Immature natural killer cell (primary cell): ENCODE measurements at places on chromosomes 12 and 14.

- no peak overlapping the region for H3K4me3 ChIP-seq
- DNase-seq = no peak
- no peak overlapping the region for H3K27ac ChIP-seq
- no peaks in the 10 kb centered on the region for H3K4me1 ChIP-seq
- peaks cover 9% of the 10 kb centered on the region for H3K27me3 ChIP-seq
Observed at GRCh38 chr14:59147007-59147406, 41.5 kb upstream of the DAAM1 start.

DNA sequence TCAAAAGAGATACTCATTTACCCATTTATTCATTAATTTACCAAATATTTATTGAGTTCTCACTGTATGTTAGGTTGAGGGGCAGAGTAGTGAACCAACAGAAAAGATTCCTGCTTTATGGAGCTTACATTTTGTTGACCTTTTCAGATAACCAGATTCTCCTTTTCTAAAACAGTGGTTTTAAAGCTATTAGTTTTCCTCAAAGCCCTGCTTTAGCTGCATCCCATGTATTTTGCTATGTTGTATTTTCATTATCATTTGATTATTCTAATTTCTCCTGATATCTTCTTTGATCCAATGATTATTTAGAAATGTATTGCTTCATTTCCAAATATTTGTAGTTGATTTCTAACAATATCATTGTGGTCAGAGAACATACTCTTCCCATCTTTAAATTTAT lies 53.6 kb downstream of the EML1 start:
- DNase-seq = no peak
- H3K4me1 ChIP-seq = no peaks in the 10 kb centered on the region
- no peaks in the 10 kb centered on the region for H3K27me3 ChIP-seq
- no peak overlapping the region for H3K27ac ChIP-seq

DNA sequence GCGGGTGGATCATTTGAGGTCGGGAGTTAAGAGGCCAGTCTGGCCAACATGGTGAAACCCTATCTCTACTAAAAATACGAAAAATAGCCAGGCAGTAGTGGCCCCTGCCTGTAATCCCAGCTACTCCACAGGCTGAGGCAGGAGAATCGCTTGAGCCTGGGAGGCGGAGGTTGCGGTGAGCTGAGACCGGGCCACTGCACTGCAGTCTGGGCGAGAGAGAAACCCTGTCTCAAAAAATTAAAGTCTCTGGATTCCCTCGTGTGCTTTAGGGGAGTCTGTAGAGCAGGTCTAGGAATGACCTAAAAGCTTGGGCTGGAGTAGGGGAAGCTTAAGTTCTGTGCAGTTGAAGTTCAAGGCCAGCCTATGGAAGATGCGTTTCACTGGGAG lies 697 bp upstream of the TULP3 start:
- H3K4me3 ChIP-seq = peak overlapping the region; percentile 100
- H3K27me3 ChIP-seq = peaks cover 5% of the 10 kb centered on the region
- no peaks in the 10 kb centered on the region for H3K36me3 ChIP-seq
- peak overlapping the region; percentile 94 for H3K27ac ChIP-seq
- DNase-seq = no peak

- peaks cover 3% of the 10 kb centered on the region for H3K27me3 ChIP-seq
- no peaks in the 10 kb centered on the region for H3K4me1 ChIP-seq
- no peak for DNase-seq
- no peaks in the 10 kb centered on the region for H3K36me3 ChIP-seq
Observed at GRCh38 chr12:74317078-74317601, 220.5 kb upstream of the ATXN7L3B start.

- peaks cover 14% of the 10 kb centered on the region for H3K27me3 ChIP-seq
- no peak overlapping the region for H3K27ac ChIP-seq
- H3K4me1 ChIP-seq = peaks cover 12% of the 10 kb centered on the region
- no peak overlapping the region for H3K4me3 ChIP-seq
Observed at GRCh38 chr14:105193916-105194782, 13.0 kb upstream of the NUDT14 start.

- no peak overlapping the region for H3K27ac ChIP-seq
- no peaks in the 10 kb centered on the region for H3K27me3 ChIP-seq
- H3K4me1 ChIP-seq = no peaks in the 10 kb centered on the region
- H3K4me3 ChIP-seq = no peak overlapping the region
Observed at GRCh38 chr12:56776654-56777053, 13.5 kb downstream of the HSD17B6 start.

DNA sequence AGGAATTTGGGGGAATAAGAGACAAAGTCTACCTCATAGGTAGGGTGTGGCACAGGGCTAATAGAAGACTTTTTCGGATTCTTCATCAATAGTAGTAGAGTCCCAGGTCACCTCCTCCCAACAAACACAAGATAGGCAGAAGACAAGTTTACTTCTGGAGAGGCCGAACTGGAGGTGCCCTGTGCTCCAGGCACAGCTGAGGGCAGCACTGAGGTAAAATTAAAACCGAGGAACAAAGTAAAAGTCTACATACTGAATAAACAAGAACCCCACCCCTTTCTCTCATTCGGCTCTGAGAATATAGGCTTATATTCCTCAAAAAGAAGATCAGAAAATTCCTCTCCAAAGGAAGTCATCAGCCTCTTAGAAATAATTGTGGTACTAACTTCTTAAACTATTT lies 161.5 kb downstream of the SEC23A start:
- H3K27me3 ChIP-seq = peaks cover 6% of the 10 kb centered on the region
- H3K27ac ChIP-seq = no peak overlapping the region
- no peak for DNase-seq
- no peaks in the 10 kb centered on the region for H3K4me1 ChIP-seq
- no peak overlapping the region for H3K4me3 ChIP-seq

- peaks cover 22% of the 10 kb centered on the region for H3K27me3 ChIP-seq
- H3K4me1 ChIP-seq = peaks cover 50% of the 10 kb centered on the region
- H3K36me3 ChIP-seq = no peaks in the 10 kb centered on the region
- H3K27ac ChIP-seq = peak overlapping the region; percentile 86
- no peak overlapping the region for H3K4me3 ChIP-seq
Observed at GRCh38 chr14:105980224-105980623, 453.8 kb downstream of the TMEM121 start.

GRCh38 chr12:103748002-103748401 lies 93.0 kb downstream of the NT5DC3 start:
- H3K27me3 ChIP-seq = no peaks in the 10 kb centered on the region
- no peaks in the 10 kb centered on the region for H3K4me1 ChIP-seq
- no peak overlapping the region for H3K4me3 ChIP-seq
- no peak overlapping the region for H3K27ac ChIP-seq
- H3K36me3 ChIP-seq = no peaks in the 10 kb centered on the region

- H3K27ac ChIP-seq = peak overlapping the region; percentile 6
- H3K36me3 ChIP-seq = peaks cover 4% of the 10 kb centered on the region
- H3K27me3 ChIP-seq = peaks cover 1% of the 10 kb centered on the region
- no peak for DNase-seq
- peaks cover 71% of the 10 kb centered on the region for H3K4me1 ChIP-seq
- H3K4me3 ChIP-seq = no peak overlapping the region
Observed at GRCh38 chr12:765840-766239, 13.5 kb downstream of the WNK1 start.

- H3K36me3 ChIP-seq = no peaks in the 10 kb centered on the region
- H3K4me3 ChIP-seq = no peak overlapping the region
- DNase-seq = no peak
- H3K4me1 ChIP-seq = peaks cover 61% of the 10 kb centered on the region
- peaks cover 3% of the 10 kb centered on the region for H3K27me3 ChIP-seq
Observed at GRCh38 chr12:89702503-89702902, 6.1 kb downstream of the ATP2B1 start.

DNA sequence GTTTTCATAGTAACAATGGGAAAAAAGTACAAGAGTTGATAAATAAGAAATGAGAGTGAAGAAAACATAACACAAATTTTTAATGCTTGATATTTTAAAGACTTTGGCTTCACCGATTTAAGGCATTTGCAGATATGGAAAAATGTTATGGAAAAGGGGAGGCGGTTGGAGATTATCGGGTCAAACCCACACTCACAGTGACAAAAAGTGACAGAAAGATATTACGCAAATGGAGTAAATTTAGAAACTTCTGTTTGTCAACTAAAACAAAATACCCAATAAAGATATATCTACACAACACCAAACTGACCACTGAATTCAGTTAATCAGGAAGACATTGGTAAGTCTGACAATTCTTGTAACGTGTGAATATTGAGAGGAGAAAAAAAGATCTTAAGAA lies 2.5 kb downstream of the PPP1R12A start:
- peak overlapping the region; percentile 99 for H3K4me3 ChIP-seq
- no peak for DNase-seq
- peak overlapping the region; percentile 93 for H3K27ac ChIP-seq
- peaks cover 18% of the 10 kb centered on the region for H3K27me3 ChIP-seq
